ENCODE measurements at places on chromosomes 7 and 10.
A peak's percentile ranks its signal among the peaks of the same experiment; 100 is the strongest.

- no peak for DNase-seq
These were observed 259.1 kb downstream of the FGFR2 start for GRCh38 chr10:121339114-121339513.

DNA sequence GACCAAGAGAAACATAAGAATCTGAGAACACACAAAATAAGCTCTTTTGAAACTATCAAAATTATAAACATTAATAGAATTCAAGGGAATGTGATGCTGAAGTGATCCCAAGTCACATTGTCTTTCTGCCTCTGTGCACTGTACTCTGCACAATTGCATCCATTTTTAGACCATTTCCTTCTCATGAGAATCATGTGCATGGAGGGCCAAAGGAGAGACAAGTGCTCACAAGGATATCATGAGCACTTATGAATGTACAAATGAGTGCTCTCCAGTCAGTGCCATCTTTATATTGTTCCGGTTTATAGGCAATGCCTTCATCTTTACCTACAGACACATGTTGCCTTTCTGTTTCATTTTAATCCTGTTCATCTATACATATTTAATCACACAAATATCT lies 36.9 kb downstream of the MET start:
- no peak for DNase-seq

- peak; percentile 18 for DNase-seq
These were observed 1.6 kb upstream of the ORAI2 start for GRCh38 chr7:102431617-102432298.

DNA sequence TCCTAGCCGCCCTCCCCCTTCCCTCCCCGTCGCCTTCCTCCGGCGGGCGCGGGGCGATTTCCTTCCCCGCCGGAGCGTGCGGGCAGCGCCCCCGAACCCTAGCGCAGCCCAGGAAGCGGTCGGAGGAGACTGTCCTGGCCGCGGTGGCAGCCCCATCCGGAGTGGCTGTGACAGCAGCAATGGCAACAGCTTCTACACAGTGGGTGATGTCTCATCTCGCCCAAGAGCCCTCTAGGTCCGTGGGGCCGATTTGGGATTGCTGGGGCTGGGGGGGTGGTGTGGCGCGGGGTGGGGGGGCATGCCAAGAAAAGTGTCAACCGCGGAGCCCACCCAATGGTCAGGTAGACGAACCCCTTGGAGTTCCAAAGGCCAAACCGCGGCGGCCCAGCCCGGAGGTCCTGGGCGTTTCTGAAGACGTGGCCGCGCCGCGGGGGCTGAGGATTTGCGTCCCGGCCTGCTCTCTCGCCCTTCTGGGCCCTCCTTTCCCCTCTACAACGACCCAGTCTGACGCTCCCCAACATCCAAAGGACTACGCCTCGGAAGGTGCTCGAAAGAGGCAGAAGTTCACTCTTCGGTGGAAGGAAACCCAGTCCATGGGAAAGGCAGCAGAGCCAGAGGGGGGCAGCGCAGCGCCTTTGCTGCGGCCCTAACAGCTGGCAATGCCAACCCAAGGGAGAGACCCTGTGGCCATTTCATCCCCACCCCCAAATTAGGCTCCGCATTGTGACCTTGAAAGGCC lies 603 bp upstream of the TWIST1 start:
- no peak for DNase-seq

DNA sequence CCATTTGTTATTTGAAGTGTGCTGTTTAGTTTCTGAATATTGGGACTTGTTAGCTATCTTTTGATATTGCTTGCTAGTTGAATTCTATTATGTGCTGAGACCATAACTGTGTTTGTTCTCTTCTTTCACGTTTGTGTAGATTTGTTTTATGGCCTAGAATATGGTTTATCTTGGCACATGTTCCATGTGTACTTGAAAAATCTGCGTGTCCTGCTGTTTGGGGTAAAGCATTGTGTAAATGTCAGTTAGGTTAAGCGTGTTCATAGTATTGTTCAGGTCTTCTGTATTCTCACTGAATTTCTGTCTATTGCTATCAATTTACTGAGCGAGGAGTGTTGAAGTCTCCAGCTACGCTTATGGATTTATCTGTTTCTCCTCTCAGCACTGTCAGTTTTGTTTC lies 19.4 kb downstream of the MMP21 start:
- DNase-seq: no peak

- DNase-seq: no peak
These were observed 93.4 kb upstream of the PARD3 start for GRCh38 chr10:34908481-34908880.

DNA sequence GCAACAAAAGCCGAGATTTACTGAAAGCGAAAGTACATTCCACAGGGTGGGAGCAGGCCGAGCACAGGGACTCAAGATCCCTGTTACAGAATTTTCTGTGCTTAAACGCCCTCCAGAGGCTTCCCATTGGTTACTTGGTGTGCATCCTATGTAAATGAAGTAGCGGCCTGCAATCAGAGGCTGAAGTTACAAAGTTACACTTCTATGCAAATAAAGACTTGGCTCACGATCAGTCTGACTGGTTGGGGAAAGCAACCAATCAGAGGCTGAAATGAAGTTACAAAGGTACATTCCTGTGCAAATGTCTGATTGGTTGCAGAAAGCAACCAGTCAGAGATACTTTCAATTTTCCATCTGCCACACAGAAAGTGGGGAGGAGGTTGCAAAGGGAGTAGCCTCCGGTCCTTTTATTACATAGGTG lies 4.1 kb downstream of the ACBD7 start:
- DNase-seq: peak; percentile 14

DNA sequence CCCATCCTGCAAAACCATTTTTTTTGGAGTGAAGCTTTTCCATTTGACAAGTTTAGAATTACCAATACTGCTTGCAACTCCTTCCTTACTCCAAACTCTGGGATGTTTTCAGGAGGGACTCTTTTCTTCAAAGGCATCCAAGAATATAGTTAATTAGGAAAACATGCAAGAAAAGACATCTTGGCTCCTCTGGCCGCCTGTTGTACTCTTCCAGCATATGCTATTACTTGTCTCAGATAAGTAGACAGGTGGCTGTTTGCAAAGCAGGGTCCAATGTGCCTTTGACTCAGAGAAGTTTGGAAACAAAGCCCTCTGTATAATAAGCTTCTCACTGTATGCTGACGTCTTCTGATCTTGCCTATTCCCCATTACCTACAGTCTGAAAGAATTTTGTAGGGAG lies 746.5 kb downstream of the AUTS2 start:
- no peak for DNase-seq

- no peak for DNase-seq
These were observed 67.1 kb upstream of the HABP2 start for GRCh38 chr10:113485736-113486135.

DNA sequence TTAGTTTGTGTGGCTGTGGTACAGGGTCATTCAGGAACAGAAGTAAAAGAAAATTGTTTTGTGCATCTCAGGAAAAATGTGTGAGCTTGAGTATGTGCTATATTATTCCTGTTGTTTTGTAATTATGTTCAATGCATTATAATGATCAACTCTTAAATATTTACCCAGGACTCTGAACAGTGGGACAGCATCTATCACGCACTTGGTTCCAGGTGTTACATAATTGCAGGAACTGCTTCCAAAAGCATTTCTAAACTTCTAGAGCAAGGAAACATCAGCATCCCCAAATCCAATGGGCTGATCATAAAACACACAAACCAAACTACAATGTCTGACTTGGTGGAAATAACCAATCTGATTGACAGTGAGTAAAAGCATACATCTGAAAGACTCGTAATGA lies 26.6 kb downstream of the ENO4 start:
- no peak for DNase-seq

DNA sequence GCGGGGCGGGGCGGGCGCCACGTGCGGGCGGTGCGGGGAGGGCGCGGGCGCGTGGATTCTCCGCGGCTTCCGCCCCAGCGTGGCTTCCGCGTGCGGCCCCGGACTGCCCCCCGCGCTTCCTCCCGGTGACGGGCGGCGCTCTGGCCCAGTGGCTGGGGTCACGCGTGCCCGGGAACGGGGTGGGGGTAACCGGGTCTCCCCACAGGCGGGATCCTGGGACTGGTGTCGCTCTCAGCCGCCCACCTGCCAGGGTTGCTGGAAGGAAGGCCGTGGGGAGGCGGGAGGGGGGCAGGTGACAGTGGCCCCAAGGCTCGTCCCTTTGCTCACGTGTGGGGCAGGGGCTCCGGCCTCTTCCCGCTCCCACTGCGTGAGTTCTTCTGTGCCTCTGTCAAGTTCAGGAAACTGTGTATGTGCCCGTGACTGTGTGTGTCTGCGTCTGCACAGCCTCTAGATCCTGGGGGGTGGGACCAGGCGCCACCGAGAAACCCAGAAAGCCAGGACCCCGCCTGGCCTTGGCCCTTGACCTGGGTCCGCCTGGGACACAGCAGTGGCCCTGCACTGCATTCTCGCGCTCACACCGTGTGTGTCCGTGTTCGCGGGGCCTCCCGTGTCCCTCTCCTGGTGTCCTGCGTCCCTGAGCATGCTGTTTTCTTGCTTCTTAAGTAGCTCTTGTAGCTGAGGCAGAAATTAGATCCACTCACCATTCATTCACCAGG lies 919 bp downstream of the MAFK start:
- DNase-seq: peak; percentile 30

DNA sequence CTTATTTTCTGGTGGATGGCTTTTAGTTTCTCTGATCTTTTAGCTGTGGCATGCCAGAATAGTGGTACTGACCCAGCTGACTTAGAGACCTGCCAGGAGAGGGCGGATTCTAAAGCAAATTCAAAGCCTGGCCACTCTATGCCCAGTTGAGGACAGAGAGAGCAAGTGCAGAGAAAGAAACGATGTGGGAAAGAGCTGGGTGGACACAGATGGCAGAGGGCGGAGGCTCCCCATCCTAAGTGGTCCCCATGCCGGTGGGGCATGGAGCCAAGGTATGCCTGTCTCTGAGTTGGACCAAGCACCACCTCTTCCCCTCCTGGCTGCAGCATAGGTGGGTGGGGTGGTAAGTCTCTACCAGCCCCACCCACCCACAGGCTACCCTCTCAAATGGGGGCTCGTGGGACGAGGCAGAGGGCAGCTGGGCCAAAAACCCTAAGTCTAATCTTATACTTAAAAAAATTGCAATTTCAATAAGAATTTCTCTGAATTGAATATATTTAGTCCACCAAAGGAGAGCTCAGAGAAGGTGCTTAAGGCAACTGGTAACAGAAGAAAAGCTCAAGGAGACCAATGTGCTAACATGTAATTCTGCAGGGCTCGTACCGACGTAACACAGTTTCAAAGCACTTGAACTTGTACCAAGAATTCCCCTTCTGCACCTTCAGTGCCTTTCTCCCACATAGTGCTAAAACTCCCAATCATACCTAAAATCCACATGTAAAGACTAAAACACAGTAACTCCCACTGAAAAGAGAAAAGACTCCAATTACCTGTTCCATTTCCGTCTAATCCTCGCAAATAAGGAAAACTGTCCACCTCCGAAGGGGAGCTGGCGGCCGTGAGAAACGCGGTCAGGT lies 85.7 kb upstream of the NMT2 start:
- no peak for DNase-seq

- no peak for DNase-seq
These were observed 117.3 kb upstream of the PALS2 start for GRCh38 chr7:24455813-24456525.

DNA sequence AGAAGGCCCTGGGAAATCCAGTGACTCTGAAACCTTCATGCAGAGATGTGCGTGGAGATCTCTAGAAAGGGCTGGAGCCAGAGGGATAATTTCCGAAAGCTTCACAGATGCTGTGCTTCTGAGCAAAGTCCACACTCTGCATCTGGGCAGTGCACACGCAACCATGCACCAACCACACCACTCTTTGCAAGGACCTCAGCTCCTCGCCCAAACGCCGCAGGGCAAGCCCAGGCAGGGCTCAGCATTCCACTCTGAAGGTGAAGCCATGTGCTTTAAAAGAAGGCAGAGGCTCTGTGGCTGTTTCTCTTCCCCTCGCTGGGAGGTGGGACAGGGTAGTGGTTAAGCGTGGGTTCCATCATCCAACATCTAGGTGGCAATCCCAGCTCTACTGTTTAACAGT lies 48.4 kb downstream of the ASB13 start:
- no peak for DNase-seq

DNA sequence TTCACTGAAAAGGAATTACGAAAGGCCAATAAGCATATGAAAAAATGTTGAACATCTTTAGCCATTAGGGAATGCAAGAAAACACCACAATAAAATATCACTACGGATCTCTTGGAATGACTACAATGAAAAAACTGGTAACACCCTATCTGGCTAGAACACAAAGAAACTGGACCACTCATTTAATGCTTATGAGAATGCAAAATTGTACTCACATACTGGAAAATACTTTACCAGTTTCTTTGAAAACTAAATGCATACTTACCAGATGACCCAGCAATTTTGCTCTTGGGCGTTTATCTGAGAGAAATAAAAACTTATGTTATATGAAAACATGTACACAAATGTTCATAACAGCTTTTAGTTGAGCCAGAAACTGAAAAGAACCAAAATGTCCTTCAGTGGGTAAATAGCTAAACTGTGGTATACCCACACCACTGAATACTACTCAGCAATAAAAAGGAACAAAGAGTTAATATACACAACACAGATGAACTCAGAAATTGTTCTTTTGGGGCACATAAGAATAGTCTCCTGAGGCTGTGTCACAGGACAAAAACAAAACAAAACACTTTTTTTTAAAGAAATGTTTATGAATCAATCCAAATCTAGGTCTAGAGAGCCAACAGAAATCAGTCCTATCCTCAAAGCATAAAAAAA lies 23.5 kb downstream of the CNOT4 start:
- DNase-seq: no peak

- no peak for DNase-seq
These were observed 18.2 kb upstream of the PPP1R3A start for GRCh38 chr7:113936982-113937381.

GRCh38 chr10:113961182-113962031 lies 82.3 kb upstream of the ADRB1 start:
- no peak for DNase-seq

DNA sequence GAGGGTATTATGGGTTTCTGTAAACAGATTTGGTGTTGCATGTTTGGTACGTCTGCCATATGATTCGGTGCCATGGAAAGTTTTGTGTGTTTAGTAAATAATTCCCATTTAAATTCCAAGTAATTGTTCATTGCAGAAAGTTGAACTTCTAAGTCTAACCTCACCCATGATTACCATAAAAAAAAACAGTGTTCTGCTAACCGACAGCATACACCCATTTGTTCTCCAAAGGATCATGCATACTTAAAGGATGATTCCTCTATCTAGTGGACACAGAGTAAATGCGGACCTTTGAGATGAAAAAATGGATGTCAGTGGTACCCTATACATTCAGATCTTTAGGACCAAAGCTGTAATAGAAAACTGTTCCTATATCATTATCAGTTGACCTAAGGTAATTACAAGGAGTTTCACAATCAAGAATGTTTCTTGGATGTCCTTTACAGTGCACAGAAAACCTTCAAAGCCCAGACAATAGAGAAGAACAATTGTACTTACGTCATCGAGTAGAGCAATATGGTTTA lies 209.9 kb downstream of the CRPPA start:
- DNase-seq: no peak

- no peak for DNase-seq
These were observed 268.3 kb upstream of the MEOX2 start for GRCh38 chr7:15954671-15955354.

- DNase-seq: no peak
These were observed 32.7 kb downstream of the MAD1L1 start for GRCh38 chr7:2199956-2200583.

GRCh38 chr7:4325732-4326131 lies 356.4 kb upstream of the FOXK1 start:
- no peak for DNase-seq

- DNase-seq: no peak
These were observed 33.4 kb downstream of the TAS2R41 start for GRCh38 chr7:143510854-143511592.

All from C1 segment of cervical spinal cord (tissue), 14 donors.